CD4-positive, alpha-beta T cell (primary cell): ENCODE measurements at places on chromosomes 12 and 14. TPM values are rescaled to one million over a fixed set of nuclear protein-coding genes. Genes with fewer than 3 reads are reported as not detected.

Gene FAR2
- total RNA-seq = 1.6 TPM

DNA sequence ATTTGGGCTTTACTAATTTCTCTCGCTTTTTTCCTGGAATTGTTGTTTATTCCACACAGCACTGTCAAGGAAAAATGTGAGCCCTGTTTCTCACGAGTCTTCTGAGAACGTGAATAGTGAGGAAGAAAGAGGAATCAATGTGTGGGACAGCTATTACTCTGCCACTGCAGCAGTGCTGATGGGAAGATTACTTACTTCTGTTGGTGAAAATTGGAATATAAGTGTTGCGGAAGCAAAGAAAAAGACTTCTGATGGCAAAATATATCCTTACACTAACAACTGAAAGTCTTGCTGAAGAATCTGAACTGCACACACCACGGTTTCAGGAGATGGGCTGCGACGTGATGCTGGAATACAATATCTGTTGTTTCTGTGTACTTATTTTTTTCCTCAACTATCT is 884.2 kb downstream of the AACS start:
- H3K4me1 ChIP-seq = no peaks in the 10 kb centered on the region
- H3K4me3 ChIP-seq = no peak overlapping the region
- H3K27ac ChIP-seq = no peak overlapping the region
- no peak for DNase-seq
- H3K36me3 ChIP-seq = no peaks in the 10 kb centered on the region

- peaks cover 13% of the 10 kb centered on the region for H3K4me1 ChIP-seq
- H3K27me3 ChIP-seq = peaks cover 58% of the 10 kb centered on the region
- DNase-seq = no peak
- no peak overlapping the region for H3K27ac ChIP-seq
- no peaks in the 10 kb centered on the region for H3K36me3 ChIP-seq
These were observed 3.3 kb upstream of the PAPLN start for GRCh38 chr14:73234029-73234428.

DNA sequence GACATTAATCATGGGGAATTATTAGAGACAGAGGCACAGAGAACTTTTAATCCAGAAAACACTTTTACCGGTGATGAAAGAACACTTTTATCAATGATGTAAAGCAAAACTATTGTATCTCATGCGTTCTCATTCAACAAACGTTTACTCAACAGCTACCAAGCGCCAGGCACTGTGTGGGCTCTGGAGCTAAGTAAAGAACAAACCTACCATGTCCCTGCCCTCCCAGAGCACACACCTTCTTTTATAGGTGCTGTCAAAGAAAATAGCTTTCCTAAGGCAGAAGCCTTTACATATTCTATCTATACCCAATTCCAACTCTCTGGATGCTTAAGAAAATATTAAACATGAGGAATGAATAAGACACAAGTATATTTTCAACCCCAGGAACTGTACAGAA is 91.1 kb downstream of the FOXN3 start:
- peaks cover 26% of the 10 kb centered on the region for H3K4me1 ChIP-seq
- no peak overlapping the region for H3K27ac ChIP-seq
- no peak overlapping the region for H3K4me3 ChIP-seq
- peaks cover 14% of the 10 kb centered on the region for H3K36me3 ChIP-seq
- H3K27me3 ChIP-seq = no peaks in the 10 kb centered on the region

DNA sequence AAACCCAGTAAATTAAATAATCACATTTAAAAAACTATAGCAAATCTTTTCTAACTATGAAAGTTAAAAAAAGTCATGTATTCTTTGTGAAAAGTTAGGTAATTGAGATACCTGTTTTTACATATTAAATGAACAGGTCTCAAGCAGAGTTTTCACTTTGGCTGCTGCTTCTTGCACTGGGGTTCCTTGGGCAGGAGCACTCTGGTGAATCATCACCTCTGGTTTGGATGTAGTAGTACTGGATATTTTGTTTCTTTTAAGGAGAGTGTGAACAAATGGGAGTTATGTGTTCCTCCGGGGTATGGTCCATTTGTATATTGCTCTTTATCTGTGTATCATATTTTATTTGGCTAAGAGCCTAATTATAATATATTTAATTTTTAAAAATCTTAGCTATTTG is 82.7 kb downstream of the FUT8 start:
- no peak for DNase-seq
- H3K4me3 ChIP-seq = no peak overlapping the region
- no peaks in the 10 kb centered on the region for H3K36me3 ChIP-seq

Gene GPRC5D
- not detected for total RNA-seq

Gene CD163L1
- not detected for total RNA-seq
